ENCODE measurements at places on chromosomes 1 and 21.
A peak's percentile ranks its signal among the peaks of the same experiment; 100 is the strongest.

DNA sequence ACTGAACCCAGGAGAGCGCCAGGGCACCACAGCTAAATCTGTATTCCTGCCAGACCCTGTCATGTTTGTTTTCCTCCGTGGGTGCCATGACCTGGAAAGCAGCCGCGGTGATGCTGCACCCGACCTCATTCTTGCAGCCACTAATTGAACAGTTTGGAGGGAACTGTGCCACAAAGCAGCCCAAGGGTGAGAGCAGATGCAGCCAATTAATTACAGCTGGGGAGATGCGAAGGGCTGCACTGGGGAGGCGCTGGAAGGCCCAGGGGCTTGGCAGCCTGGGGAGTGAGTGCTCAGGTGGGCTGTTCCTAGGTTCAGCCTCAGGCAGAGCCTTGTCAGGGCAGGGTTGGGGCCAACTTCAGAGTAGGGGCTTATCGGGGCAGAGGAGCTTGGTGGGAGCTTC lies 158.4 kb upstream of the CD34 start:
- DNase-seq, result no peak

DNA sequence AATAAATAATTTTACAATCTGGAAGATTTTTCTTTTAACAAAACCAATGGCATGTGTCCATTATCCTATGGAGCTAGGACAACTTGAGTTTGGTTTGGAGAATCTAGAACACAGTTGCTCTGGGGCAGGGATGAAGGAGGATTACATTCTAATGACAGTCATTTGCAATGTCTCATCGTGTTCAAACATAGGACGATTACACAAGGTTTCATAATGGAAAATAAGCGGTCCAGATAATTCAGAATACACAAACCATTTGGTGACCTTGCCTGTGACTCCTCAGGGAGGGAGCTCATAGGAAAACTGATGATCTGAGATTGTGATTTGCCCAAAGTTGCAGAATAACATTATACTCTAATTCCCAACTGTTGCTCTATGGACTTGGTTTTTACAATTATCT lies 27.6 kb upstream of the RGL1 start:
- no peak for DNase-seq

DNA sequence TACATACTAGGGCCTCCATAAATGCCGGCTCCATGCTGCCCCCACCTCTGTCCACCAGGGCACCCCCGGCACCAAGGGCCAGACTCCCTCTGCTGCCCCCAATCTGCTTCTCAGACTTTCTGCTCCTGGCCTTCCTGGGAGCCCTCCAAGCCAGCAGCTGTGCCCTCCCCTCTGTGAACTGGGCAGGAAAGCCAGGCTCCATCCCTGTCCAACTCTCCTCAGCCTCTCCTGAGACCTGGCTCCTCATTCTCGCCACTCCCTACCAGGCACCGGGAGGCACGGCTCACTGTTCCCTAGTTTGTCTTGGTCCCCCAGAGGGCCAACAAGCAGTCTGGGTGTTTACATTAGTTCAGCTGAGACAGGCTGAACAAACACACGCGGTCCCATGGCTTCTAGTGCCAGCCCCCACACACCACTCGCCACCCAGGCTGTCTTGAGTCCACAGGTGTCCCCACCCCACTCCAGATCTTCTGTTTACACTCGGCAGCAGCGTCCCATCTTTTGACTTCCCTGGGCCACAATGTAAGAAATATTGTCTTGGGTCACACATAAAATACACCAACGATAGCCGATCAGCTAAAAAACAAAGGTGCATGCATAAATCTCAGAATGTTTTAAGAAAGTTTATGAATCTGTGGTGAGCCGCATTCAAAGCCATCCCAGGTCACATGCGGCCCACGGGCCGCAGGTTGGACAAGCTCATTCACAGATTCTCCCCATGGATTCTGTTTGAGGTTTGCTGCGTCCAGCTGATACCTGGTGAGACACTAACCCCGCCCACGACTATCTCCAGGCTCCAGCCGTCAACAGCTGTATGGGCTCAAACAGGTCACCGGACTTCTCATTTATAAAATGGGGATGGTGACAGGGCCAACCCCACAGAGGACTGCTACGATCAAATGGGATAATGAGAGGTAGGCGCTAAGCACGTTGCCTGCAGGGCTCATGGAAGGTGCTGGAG lies 29.5 kb upstream of the ECE1 start:
- DNase-seq, result no peak

DNA sequence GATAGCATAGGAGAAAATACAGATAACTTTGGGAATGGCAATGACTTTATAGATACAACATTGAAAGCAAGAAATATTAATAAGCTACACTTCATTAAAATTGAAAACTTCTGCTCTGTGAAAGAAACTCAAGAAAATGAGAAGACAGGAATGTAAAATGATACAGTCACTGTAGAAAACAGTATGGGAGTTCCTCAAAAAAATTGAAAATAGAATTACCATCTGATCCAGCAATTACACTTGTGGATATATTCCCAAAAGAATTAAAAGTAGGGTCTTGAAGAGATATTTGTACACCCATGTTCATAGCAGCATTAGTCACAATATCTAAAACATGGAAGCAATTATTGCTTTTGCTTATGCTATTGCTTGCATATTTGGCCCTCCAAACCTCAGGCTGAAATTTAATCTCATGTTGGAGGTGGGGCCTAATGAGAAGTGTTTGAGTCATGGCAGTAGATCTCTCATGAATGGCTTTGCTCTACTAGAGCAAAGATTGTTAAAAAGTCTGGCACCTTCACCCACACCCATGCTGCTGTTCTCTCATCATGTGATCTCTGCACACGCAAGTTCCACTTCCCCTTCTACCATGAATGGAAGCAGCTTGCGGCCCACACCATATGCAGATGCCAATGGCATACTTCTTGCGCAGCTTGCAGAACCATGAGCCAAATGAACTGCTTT lies 15.3 kb upstream of the AHCYL1 start:
- DNase-seq, result no peak

DNA sequence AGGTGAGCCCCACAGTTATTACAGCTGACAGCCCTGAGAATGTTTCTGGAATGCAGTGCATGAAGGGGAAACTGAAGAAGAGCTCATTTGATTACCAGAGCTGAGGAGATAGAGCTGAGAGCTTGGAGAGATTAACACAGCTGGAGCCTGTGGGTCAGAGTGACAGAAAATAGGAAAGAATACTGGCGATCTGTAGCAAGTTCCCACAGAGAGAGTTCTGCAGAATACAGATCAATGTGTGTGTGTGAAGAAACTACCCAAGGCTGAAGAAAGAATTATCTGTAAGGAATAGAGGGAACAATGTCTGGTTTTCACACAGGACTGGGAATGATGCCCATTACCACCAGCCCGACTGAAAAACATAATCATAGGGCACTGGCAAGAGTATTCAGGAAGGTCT lies 103.6 kb upstream of the SNX7 start:
- no peak for DNase-seq

GRCh38 chr1:29249170-29249691 lies 12.9 kb downstream of the PTPRU start:
- DNase-seq, result no peak

GRCh38 chr1:204301171-204301957 lies 58.4 kb downstream of the PLEKHA6 start:
- no peak for DNase-seq

DNA sequence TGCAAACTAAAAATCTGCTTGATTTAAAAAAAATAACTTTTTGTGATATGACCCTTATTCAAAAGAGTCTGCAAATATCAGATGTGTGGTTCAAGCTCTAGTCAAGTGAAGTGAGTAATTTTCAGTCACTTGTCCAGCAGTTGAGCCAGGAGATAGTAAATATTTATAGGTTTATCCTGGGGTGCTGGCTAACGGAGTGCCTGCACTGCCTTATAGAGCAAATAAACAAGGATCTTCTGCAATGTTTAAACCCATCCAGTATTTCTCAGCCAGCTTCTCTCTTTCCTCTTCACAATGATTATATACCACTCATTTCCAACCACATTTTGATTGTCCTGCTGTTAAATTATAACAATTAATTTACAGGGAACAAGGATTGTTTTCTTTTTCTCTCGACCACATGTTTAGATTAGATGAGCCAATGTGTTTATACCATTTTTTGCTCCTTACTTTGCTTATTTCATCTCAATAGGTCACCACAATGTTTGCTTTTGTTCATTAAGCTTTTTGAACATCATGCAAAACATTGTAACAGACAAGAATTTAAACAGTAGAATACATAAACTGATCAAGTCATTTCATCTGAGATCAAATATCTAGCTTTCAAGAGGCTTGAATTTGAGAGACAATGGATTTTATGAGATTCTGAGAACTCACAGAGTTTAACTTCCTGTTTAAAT lies 60.3 kb upstream of the GREM2 start:
- DNase-seq, result no peak

DNA sequence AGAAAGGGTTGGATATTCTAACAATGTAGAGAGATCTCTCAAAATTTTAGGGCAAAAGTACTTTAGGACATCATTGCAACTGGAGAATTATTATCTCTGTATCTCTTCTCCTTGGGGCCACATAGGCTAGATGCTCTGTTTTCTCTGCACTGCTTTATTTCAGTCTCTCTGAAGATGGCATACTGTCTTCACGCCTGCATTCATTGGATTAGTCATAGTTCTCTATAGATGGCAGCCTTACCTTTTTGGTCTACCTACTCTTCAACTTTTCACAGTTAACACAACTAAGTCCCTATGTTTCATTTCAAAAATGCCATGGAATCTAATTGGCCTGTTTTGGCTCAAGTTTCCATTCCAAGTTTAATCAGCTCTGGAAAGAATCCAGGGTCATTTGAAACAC lies 1623.3 kb upstream of the B3GALT2 start:
- DNase-seq, result no peak

GRCh38 chr1:174954073-174954460 lies 45.7 kb upstream of the CACYBP start:
- no peak for DNase-seq

DNA sequence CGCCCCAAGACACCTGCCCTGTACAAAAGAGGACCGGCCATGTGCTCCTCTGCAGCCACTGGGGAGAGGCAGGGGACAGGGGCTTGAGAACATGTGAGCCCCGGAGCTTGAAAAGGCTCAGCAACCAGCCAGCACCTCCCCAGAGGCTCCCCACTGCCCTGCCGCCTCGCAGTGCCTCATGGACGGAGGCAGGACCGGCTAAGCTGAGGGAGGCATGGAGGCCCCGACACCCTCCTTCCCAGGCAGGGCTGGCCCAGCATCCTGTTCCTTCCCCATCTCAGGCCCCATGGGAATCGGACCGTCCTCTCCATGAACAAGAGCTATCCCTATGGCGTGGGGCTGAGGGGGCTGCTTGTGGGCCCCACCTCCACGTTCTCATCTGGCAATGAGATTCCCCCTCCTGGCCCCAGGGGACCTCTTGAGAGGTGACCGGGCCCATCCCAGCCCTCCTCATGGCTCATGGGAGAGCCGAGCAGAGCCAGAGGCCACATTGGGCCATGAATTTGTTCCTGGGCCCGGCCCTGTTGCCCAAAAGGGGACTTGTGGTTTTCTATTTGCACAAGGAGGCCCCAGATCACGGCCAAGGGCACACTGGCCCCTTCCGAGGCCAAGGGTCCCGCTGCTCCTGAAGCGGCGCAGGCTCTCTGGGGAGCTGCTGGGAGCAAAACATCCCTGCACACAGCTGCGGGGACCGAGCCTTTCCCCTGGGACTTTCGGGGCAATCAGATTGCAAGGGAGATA lies 65.2 kb upstream of the ARHGEF16 start:
- DNase-seq, result no peak

DNA sequence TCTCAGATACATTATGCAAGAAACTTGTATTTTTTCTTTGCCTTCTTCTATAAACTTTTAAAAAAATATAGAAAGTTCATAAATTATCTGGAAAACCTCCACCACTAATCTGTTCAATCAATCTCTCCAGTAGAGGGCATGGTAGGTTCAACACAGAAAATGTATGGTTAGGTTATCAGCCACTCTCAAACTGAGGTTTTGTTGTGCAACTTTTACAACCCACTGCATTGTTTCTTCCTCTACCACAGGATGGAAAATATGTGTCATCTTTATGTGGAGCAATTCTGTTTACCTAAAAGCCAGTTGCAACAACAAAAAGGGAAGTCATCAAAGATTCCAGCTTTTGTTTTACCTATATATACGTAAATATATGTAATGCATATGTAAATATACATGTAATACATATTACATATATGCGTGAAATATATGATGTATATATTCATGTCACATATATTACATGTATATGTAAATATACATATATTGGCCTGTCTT lies 3.0 kb upstream of the RGS2 start:
- peak; percentile 91 for DNase-seq

DNA sequence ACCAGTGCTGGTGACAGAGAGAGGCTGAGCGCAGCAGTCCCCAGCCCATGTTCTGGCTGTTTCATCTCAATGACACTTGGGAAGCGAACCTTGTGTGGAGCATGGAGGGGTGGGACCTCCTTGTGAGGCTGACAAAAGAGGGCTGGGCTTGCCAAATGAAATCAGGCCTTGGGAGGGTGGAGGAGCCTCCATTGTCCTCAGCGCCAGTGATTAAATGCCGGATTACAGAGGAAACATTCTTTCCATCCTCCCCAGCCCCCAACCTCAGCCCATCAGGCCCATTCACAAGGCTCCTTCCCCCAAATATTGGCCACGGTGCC lies 63.3 kb upstream of the PAXBP1 start:
- no peak for DNase-seq

GRCh38 chr1:115012006-115012405 lies 17.6 kb upstream of the TSHB start:
- DNase-seq, result no peak

- no peak for DNase-seq
These were observed 12.8 kb downstream of the RHOU start for GRCh38 chr1:228748029-228748428.

GRCh38 chr1:169307176-169307575 lies 60.4 kb downstream of the NME7 start:
- no peak for DNase-seq

DNA sequence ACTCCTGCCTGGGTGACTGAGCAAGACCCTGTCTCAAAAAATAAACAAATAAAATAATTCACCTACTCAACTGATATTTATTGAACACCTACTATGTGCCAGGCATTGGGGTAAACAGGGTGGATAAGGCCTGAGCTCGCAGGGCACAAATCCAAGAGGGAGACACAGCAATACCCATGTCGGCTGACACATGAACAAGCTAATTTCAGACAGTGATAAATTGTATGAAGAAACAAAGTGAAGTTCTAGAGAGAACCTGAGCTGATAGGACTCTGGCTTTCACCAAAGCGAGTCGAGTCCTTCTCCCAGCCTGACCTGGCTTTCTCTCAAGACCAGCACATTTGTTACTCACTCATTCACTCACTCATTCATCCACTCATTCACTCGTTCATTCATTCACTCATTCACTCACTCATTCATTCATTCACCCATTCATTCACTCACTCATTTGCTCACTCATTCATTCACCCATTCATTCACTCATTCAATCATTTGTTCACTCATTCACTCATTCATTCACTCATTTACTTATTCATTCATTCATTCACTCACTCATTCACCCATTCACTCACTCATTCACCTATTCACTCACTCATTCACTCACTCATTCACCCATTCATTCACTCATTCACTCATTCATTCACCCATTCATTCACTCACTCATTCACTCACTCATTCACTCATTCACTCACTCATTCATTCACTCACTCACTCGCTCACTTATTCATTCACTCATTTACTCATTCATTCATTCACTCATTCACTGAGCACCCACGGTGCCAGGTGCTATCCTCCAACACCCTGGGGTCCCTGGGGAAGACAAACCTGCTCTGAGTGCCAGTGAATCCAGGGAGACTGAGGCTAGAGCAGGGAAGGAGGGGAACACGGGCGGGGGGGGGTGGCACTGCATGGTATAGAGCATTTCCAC lies 37.4 kb upstream of the CASZ1 start:
- DNase-seq, result no peak

Data from SIG-M5 (cell line).